ENCODE measurements at places on chromosomes 2 and 18. TPM values are rescaled to one million over a fixed set of nuclear protein-coding genes. Genes with fewer than 3 reads are reported as not detected.

The GAREM1 gene
- 4.3 TPM for total RNA-seq

The GIGYF2 gene
- 31.0 TPM for total RNA-seq

The ZNF385B gene
- total RNA-seq: not detected

The PARD3B gene
- 1.1 TPM for total RNA-seq

The TANC1 gene
- total RNA-seq: 7.8 TPM

The NDUFB3 gene
- 141 TPM for total RNA-seq

The SULT1C2 gene
- 0.59 TPM for total RNA-seq

The LRATD1 gene
- total RNA-seq: not detected

The GPAT2 gene
- not detected for total RNA-seq

The ANKRD62 gene
- total RNA-seq: not detected
